Motor neuron (in vitro differentiated cells): ENCODE measurements at places on chromosomes 13 and 19.
A peak's percentile ranks its signal among the peaks of the same experiment; 100 is the strongest.

GRCh38 chr19:13207846-13208671, 57.8 kb downstream of the IER2 start:
- ATAC-seq: peak; percentile 63

DNA sequence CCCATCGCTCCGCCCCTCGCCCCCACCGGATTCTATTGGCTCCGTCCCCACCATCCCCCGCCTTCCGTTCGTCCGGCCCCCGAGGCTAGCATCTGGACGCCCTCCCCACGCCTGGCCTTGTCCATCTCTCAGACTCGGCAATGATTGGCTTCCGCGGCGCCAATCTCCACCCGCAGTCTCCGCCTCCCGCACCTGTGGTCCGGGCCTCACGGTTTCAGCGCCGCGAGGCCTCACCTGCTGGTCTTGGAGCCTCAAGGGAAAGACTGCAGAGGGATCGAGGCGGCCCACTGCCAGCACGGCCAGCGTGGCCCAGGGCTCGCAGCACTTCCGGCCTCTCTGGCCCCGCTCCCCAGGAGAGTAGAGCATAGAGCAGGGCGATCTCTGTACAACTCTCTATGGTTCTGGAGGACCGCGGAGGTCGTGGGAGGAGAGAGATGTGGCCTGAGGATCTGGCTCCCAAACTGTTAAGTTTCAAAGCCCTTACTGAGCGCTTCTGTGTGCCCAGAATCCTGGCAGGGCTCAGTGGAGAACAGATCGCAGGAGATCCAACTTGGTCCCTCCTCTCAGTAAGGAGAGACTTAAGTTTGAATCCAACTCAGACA, at the start of gene ERCC1:
Gene ERCC1 (minus strand): TSS at position 329 of the 602 bp plus-strand sequence. CDS start 543 bp downstream, outside the sequence.
- peak; percentile 88 for ATAC-seq

DNA sequence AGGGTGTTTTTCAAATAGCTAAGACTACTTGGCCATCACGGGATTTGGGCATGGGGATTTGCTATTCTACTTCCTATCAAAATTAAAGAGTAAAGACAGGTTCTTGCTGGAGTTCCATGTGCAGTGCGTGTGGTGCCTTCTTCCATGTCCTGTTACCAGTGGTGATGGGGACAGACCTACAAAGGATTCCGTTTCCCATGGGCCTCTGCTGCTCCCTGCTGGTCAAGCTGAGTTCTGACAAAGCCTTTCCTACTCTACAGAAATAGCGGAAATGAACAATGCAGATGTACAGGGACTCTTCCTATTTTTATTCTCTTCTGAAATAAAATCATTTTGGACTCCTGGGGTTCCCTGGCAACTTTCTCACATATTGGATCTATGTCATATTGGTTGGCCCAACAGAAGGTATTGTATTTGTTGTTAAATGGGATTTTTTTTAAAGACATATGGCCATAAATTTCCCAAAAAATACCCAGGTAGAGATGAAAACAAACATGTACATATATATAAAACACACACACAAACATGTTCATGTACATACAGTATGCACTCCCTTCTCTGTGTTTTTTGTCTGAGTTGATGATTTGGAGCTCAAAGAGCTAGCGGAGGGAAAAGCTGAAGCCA, 90.5 kb upstream of the SLC15A1 start:
- peak; percentile 63 for ATAC-seq

GRCh38 chr19:49839713-49840112, 11.2 kb upstream of the PTOV1 start:
- ATAC-seq: no peak

- ATAC-seq: peak; percentile 11
Measured at GRCh38 chr19:16470911-16471811, 609 bp downstream of the EPS15L1 start.

DNA sequence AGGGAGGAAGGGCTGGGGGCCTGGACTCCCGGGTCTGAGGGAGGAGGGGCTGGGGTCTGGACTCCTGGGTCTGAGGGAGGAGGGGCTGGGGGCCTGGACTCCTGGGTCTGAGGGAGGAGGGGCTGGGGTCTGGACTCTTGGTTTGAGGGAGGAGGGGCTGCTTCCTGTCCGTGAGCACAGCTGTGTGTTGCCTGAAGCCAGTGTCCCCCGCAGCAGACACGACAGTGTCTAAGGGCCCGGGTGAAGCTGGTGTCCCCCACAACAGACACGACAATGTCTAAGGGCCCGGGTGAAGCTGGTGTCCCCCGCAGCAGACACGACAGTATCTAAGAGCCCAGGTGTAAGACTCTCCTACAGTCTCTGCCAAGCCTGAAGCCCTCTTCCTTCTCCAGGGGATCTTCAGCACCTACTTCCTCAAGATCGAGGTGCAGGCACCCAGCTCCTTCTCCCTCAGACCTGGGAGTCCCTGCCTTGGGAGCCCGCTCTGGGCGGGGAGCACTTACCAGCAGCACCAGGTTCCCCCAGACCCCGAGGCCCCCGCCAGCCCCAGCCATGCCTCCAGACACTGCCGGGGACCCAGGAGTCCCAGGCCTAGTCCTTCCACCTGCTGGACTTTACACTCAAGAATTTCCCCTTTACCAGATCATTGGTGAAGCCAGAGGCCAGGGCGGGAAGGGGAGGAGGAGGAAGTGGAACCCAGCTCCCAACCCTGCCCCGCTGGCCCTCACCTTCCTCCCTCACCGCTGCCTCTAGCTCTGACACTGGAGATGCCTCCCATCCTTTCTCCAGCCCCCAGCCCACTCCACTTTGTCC, at the start of gene PTPRH:
Gene PTPRH (minus strand): TSS at position 622 of the 813 bp plus-strand sequence. CDS start 68 bp downstream, at position 554.
- peak; percentile 6 for ATAC-seq

GRCh38 chr19:39401549-39402345, 4.9 kb upstream of the ZFP36 start:
- no peak for ATAC-seq

DNA sequence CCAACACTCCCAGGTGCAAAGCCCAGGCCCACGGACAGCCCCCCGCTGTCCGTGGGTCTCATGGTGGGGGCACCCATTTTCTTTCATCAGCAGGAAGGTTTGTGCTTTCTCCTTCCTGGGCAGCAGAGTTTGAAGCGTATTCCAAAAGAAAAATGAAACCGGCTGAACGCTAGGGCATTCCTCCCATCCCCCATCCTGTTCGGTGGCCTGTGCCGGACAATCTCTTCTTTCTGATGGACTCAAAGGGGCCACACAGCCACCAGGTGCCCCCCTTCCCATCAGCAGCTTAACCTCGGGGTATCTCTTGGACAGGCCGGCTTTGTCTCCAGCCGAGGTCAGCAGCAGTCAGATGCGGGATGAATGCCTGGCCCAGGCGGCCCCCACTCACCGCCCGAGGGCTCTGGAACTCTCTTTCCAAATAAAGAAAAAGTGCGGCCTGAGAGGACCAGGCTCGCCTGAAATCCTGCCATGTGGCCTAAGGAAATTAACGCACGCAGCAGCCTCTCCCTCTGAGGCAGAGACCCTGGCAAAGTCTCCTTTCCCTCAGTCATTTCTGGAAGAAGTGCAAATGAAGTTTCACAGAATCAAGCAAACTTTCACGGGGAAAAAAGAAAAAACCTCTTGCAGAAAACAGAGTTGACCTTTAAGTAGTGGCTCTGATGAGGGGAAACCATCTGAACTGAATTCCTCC, 67.8 kb downstream of the RASA3 start:
- peak; percentile 21 for ATAC-seq

DNA sequence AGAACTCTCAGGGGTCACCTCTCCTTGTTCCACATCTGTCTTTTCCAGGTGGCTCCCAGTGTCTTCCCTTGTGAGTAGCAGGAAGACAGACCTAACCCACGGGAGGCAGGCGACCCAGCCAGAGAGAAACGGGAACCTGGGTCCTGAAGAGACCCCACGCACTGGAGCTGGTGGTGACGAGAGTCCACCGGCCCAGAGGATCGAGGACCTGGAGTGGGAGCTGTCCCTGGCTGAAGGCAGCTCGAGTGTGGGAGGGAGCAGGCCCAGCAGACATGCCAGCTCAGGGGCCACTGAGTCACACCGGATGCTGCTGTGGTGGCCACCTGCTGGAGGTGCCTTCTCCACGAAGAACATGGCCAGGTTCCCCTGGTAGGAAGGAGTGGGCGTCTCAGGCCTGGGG, 66.5 kb upstream of the ATP12A start:
- no peak for ATAC-seq

- peak; percentile 10 for ATAC-seq
Measured at GRCh38 chr19:44303976-44304568, 753 bp downstream of the ZNF235 start.

DNA sequence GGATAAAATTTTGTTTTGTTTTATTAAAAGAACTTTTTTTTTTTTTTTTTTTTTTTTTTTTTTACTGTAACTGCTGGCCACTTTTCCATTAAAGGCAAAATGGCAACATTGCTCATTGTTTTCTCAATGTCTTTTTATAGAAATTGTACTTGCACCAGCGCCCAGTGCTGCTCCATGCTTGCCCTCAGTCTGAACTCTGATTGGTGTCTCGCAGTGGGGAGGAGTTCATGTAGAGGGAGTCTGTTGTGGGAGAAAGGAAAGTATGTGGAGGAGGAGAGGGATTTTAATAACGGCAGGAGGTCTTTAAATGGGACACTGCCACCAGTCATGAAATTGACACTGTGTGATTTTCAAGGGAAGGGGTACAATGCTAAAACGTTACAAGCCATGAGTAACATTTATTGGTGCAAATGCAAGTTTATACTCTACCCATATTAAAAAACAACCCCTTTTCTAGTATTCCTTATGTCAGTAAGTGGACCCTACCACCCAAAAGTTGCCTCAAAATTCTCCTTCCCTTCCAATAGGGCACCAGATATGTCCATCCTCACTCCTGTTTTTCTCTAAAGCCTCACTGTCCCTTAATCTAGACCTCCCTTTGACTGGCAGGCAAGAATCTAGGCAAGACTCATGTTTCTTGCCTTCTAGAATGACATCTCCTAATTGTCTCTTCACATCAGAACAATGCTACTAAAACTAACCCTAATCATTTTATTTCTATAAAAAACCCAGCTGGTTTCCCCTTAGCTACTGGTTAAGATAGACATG, 3.2 kb downstream of the RASL11A start:
- ATAC-seq: no peak

- peak; percentile 88 for ATAC-seq
Measured at GRCh38 chr19:17755977-17756670, 4.8 kb downstream of the FCHO1 start.

GRCh38 chr19:5172859-5173630, 167.6 kb downstream of the PTPRS start:
- peak; percentile 72 for ATAC-seq

GRCh38 chr19:48492925-48493717, 18.5 kb downstream of the LMTK3 start:
- peak; percentile 81 for ATAC-seq

DNA sequence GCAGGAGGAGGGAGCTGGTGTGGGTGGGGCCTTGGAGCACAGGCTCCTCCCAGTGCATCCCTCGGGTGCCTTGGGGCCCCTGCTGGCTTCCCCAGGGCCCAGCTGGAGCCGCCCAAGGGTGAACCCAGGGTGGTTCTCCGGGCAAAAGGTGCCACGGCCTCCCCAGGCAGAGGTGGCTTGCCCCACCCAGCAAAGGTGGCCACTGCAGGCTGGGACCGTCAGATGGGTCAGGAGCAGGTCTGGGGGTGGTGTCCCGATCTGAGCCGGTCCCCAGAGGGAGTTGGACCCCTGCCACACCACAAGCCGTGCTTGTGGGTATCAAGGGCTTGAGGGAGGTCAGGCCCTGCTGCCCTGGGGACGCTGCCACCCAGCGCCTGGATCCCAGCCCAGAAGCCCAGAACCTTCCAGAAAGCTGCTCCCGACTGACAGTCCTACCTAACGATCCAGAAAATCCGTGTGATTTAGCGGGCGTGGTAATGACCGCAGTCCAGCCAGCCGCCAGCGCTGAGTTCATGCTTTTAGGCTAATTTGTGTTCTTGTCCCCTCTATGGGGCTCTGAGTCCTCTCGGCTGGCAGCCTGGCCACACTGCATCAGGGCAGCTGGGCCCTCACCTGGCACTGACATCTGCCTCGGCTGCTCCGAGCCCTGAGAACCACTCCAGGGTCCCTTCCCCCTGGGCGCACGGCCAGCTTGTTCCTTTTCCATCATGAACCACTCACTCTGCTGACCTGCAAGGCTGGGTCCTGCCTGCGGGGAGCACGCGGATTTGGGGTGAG, 5.0 kb upstream of the GRIN3B start:
- no peak for ATAC-seq

- no peak for ATAC-seq
Measured at GRCh38 chr19:17915940-17916593, 16.7 kb upstream of the CCDC124 start.

GRCh38 chr13:64540468-64540867, 2689.7 kb downstream of the PCDH9 start:
- ATAC-seq: no peak

GRCh38 chr19:584240-585001, 5.3 kb upstream of the HCN2 start:
- ATAC-seq: peak; percentile 73

- peak; percentile 56 for ATAC-seq
Measured at GRCh38 chr19:11560404-11561051, 1.5 kb upstream of the ELOF1 start.

DNA sequence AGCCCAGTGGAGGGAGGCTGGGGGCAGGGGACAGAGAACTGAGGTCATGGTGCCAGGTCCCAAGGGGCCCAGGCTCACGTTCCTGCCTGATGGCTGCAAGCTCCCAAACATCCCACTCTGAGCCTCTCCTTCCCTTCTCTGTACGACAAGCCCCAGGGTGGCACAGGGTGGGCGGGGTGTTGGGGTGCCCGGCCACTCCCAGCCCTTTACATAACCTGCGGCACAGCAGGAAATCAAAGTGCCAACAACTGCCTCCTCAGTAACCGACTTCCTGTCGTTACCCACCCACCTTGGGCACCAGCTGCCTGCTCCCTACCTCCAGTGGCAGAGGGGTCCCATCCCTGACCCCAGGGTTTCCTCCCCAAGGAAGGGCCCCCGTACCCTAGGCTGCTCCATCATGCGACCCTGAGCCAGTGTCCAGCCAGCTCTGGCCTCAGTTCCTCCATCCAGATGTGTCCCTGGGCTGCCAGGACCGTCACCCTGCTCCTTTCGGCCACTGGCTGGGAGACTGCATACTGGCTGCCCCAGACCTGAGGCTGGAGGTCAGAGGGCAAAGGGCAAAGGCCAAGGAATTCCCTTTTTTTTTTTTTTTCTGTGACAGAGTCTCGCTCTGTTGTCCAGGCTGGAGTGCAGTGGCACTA, 27.7 kb upstream of the NFIC start:
- no peak for ATAC-seq

DNA sequence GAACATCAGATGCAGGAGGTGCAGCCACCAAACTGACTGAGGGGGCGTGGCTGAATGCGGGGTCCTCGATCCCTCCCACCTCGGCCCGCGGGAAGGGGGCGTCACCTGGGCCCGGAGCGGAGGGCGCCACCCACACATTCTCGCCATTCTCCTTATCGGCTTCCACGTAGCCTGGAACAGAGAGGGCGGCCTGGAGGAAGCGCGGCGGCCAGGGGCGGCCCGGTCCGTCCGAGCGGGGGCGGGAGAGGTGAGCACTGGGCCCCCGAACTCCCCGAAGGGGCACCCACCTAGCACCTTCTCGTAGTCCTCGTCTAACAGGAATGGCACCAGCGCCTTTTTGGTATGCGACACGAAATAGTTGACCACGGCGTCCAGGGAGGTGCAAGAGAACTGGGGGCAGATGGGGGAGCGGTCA, 11.8 kb downstream of the STAP2 start:
- no peak for ATAC-seq
